Skeletal muscle cell (primary cell): ENCODE measurements at places on chromosomes 5 and 9.

- no peak for DNase-seq
Observed at GRCh38 chr5:13629218-13629617, 315.3 kb downstream of the DNAH5 start.

DNA sequence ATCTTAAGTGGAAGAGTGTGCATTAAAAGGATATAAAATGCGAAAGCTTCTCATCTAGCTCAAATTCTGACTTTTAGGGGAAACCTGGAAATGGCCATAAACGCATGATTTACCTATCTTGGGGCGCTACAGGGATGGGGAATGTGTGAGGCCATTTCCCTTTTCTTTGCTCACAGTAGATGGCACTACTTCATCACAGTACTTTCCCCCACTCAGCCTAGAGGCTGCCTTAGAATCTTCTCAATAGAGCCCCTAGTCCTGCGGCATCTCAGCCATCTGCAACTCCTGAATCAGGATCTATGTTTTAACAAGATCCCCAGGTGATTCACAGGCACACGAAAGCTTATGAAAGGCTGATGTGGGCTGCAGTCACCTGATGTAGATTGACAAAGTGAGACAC lies 110.8 kb downstream of the LHFPL2 start:
- peak; percentile 35 for DNase-seq

DNA sequence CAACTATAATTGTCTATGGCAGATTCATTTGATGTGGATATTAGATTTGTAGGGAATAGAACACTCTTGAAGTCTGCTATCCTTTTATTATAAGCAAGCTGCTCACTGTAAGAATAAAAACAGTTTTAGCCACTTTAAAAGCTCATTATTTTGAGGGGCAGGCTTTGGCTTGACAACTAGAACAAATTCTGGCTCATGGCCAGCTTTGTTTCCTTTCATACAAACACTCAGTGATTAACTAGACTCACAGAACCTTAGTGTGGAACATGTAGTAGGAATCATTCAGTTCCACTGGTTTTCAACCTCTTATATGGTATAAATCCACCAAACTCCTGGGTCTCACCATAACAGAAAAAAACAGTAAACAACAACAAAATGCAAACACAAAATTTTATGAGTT lies 27.4 kb upstream of the CEP120 start:
- DNase-seq, result no peak

DNA sequence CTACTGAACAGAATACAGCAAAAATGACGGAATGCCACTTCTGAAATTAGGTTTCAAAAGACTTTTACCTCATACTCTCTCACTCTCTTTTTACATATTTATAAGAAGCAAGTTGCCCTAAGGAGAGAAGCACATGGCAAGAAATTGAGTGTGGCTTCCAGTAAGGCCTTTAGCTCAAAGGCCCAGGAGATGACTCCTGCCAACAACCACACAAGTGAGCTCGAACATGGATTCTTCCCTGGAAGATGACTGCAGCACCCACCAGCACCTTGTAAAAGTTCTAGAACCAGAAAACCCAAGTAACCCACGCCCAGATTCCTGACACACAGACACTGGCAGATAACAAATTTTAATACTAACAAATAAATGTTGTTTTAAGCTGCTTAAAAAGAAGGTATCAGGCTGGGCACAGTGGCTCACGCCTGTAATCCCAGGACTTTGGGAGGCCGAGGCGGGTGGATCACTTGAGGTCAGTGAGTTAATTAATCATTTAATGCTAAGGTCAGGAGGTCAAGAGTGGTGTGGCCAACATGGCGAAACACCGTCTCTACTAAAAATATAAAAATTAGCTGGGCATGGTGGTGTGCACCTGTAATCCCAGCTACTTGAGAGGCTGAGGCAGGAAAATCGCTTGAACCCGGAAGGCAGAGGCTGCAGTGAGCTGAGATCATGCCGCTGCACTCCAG lies 17.0 kb downstream of the PTBP3 start:
- DNase-seq, result no peak

GRCh38 chr5:58412932-58413331 lies 47.0 kb downstream of the PLK2 start:
- no peak for DNase-seq

DNA sequence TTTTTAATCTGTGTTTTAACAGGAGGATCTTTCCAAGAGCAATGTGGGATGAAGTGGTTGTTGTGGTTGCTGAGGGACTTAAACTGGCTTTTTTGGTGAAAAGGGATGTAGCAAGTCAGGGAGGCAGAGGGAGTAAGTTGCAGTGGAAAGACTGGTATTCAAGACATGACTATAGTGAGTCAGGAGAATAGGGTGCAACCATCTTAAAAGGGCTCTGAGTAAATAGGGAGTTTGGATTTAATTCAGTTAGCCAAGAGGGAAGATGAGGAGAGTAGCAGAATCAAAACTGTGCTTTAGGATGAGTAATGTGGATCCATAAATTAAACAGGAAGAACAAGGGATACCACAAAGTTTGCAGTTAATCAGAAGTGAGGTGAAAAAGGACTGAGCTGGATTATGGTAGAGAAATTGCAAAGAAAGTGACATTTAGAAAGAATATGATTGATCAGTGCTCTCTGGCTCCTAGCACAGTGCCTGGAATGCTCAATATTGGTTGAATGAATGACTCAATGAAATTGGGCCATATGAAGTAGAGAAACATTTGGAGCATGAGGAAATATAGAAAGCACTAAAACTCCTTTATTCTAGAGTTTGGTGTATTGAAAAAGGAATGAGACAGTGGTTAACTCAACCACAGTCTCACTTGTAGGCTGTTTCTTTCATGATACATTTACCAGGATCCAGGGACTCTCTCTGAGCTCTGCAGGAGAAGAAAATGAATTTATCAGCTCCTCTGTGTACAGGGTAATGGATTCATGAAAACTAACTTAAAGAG lies 5.1 kb downstream of the POLR3G start:
- DNase-seq, result no peak

- no peak for DNase-seq
Observed at GRCh38 chr5:133890776-133891280, 77.6 kb downstream of the C5orf15 start.

- peak; percentile 99 for DNase-seq
Observed at GRCh38 chr5:67268231-67269021, 71.8 kb upstream of the CD180 start.

DNA sequence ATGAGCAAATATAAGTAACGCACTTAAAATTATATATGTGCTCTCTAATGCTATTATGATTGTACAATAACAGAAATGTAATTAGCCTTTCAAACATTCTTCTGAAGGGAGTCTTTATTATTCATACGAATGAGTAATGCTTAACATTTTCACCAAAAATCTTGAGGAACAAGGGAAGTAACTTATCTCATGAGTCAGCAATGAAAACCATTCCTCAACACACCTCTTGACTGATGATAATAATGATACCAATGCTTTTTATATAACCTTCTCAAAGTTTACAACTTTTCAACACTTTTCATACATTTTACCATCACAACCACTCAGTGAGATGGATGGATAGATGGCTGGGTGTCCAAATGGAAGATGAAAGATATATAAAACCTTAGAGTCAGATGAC lies 369.3 kb downstream of the BNC2 start:
- DNase-seq, result no peak

DNA sequence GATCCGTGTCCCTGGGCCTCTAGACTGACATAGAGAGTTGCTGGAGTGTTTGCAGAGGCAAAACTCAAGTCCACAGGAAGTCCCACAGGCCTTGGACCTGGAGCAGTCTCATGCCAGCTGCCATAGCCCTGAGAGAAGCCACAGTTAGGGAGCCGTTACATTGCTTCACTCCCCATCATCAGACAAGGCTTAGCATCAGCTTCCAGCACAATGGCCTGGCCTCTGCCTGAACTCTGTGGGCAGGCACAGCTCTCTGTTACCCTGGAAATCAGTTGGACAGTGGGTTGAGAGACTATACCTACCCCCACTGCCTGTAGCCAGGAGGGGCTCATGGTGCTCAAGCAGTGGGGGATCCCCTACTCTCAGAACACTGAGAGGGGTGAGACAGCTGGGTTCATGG lies 16.2 kb upstream of the C9orf72 start:
- no peak for DNase-seq

- DNase-seq, result no peak
Observed at GRCh38 chr5:160520609-160521391, 99.1 kb downstream of the PTTG1 start.

DNA sequence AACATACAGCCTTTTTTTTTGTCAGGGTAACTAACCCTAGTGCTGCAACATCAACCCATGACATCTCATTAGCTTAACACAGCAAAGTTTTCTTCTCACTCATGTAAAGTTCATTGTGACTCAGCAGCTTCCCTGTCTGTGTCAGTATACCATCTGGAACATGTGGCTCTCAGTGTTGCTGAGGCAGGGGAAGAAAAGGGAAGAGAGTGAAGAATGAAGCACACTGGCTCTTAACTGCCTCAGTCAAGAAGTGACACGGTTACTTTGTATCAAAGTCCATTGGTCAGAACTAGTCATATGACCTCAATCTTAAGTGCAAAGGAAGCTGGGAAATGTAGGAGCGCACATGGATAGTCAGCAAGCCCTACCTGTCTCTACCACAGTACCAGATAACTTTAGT lies 185.0 kb upstream of the ELL2 start:
- peak; percentile 74 for DNase-seq

GRCh38 chr5:32814620-32815019 lies 103.5 kb downstream of the NPR3 start:
- DNase-seq, result peak; percentile 75

GRCh38 chr9:134561427-134562145 lies 80.0 kb upstream of the COL5A1 start:
- DNase-seq, result no peak

DNA sequence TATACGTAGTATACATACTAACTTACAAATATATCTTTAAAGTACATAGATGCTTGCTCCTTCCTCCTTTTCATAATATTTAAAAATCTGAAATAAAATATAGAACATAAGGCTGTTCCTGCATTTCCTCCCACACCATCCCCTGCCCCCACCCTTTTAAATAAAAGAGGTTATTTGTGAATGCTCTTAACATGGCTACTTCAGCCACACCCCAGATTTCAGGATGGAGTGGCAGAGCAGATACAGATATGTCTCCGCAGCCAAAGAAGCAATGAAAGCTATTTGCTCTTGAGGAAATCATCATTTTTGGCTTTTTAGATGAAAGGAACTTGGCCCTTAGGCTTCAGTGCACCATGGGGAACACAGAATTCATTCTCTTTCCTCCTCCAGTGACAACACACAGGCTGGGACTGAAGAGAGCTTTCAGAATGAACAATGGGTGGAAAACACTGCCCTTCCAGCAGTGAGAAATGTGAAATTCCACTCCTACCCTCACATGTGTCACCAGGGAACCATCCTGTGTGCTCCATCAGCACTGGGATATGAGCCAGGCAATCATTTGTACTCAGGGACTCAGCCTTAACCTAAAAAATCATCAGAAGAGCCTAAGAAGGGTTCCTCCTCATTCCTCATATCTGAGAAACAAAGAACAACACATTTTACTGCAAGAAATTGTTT lies 134.3 kb downstream of the PPP2R2B start:
- DNase-seq, result peak; percentile 16

DNA sequence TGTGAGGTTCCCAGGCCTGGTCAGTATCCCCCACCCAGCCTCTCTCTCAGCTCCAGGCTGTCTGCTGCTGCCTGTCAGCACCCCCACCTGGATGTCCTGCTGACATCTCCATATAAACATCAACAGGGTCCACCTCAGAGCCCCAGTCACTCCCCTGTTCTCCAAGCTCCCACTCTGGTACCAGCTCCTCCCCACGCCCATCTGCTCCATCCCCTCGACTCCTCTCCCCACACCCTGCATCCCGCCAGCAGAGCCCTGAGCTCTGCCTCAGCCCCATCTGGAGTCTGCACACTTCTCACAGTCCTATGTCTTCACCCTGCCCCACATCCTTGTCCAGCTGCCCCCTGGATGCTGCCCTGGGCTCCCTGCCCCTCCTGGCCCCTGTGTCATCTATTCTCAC lies 67.7 kb upstream of the LRRTM2 start:
- DNase-seq, result no peak

- no peak for DNase-seq
Observed at GRCh38 chr5:53991942-53992341, 318.4 kb downstream of the ARL15 start.
